ENCODE measurements at places on chromosomes 12 and 14. TPM values are rescaled to one million over a fixed set of nuclear protein-coding genes. Genes with fewer than 3 reads are reported as not detected.

- H3K4me1 ChIP-seq, result no peaks in the 10 kb centered on the region
- no peaks in the 10 kb centered on the region for H3K36me3 ChIP-seq
- H3K4me3 ChIP-seq, result no peak overlapping the region
- no peak overlapping the region for H3K27ac ChIP-seq
- H3K27me3 ChIP-seq, result no peaks in the 10 kb centered on the region
Measured at GRCh38 chr14:47044841-47045240, 393.3 kb upstream of the RPL10L start.

DNA sequence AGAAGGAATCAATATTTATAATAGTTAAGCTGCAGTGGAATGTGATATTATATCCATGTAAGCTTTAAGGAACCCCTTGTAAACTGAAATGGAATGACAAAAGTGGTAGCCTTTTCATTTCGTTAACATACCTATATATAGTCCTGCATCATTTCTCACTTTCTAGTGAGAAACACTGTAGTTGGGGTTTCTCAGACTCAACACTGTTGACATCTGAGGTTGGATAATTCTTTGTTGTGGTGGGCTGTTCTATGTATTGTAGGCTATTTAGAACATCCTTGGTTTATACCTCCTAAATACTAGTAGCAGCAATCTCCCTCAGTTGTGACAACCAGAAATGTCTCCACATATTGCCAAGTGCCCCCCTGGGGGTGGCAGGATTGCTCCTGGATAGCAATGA is 79.1 kb downstream of the RAD52 start:
- H3K36me3 ChIP-seq, result peaks cover 43% of the 10 kb centered on the region
- peaks cover 6% of the 10 kb centered on the region for H3K4me1 ChIP-seq
- no peaks in the 10 kb centered on the region for H3K27me3 ChIP-seq
- DNase-seq, result peak; percentile 55
- no peak overlapping the region for H3K27ac ChIP-seq

The MIP gene
- total RNA-seq, result not detected

DNA sequence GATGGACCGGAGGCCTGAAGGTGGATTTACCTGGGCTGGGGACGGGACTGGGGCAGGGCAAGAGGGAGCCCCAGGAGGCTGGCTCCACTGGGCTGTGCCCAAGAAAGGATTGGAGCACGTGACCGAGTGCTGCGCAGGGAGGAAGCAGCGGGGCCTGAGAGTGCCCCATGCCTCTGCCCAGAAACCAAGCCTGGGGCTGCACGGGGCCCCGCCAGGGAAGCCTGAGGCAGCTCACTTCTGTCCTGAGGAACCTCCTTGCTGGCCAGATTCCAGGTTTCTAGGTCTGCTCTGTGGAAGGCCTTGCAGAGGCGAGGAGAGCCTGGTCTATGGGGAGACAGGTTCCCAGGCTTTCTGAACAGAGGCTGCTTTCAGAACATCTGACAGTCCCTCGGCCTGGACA is 10.4 kb downstream of the NGB start:
- H3K27ac ChIP-seq, result no peak overlapping the region
- no peak overlapping the region for H3K4me3 ChIP-seq
- no peaks in the 10 kb centered on the region for H3K36me3 ChIP-seq
- H3K27me3 ChIP-seq, result no peaks in the 10 kb centered on the region

GRCh38 chr12:107244584-107244983 is 151.2 kb upstream of the CRY1 start:
- DNase-seq, result no peak
- H3K36me3 ChIP-seq, result no peaks in the 10 kb centered on the region
- H3K27ac ChIP-seq, result no peak overlapping the region
- H3K4me3 ChIP-seq, result no peak overlapping the region
- no peaks in the 10 kb centered on the region for H3K27me3 ChIP-seq

- H3K4me3 ChIP-seq, result no peak overlapping the region
- no peak for DNase-seq
- no peak overlapping the region for H3K27ac ChIP-seq
- no peaks in the 10 kb centered on the region for H3K27me3 ChIP-seq
- peaks cover 5% of the 10 kb centered on the region for H3K36me3 ChIP-seq
- peaks cover 21% of the 10 kb centered on the region for H3K4me1 ChIP-seq
Measured at GRCh38 chr12:109596418-109597244, 23.0 kb downstream of the MVK start.
